EL (cell line): ENCODE measurements at places on chromosomes 1 and 21.
A peak's percentile ranks its signal among the peaks of the same experiment; 100 is the strongest.

DNA sequence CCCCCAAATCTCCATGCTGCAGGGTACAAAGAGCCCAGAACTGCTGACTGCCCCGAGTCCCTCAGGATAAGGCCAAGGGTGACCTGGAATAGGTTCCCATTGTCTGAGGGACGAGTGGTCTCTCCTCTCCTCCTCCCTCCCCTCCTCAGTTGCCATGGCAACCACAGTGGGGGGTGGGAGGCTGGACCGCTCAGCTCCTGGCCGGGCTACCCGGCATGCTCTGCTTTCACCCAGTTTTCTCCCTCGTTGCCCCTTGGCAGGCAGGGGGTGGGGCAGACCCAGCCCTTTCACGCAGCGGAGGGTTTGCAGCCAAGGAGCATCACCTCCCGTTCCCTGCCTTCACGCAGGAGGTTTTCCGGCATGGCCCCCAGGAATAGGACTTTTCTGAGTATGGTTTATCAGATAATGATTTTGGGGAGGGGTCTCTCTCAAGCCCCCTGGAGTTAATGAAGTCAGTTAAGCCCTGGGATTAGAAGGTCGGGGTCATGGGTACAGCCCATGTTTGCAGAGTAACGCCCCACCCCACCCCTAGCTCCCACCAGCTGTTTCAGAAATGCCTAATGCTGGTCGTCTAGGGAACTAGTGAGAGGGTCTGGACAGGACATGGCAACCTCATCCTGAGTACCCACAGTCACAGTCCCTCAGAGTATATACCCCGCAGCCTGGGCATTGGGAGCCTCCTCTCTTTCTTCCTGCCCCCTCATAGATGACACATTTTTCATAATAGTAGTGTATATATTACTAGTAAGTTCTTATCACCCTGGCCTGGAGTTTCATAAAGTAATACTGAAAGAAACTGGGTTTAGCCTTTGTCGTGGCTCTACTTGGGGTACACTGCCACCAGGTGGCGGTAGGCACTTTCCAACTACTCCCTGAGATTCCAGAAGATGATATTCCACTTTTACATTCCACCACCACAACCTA lies 20.7 kb downstream of the C1QB start:
- peak; percentile 62 for DNase-seq

GRCh38 chr1:235500971-235501540 lies 3.2 kb downstream of the B3GALNT2 start:
- DNase-seq = peak; percentile 47

- no peak for DNase-seq
These were observed 10.8 kb upstream of the TMEM52 start for GRCh38 chr1:1929639-1930545.

DNA sequence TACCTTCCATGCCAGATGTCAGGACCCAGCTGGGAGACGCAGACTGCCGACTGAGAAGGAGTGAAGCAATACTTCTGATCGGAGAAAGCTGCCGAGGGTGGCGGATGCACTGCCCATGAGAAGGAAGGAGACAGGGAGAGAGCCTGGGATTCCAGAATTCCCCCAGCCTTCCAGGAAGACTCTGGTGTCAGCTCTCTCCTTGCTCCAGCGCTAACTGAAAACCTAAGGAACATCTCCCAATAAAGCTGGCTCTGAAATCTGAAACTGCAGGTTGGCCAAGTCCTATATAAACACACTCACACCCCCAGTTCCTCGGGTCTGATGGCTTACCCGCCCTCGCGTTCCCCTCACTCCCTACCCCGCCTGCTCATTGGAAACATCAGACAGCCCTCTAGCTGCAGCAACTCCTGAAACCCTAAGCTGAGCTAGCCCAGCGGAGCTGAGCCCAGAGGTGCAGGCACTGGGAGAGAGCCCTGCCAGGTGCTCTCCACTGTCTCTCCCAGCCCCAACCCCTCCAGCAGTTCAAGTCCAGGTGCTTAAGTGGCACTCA lies 52.3 kb downstream of the PLEKHA6 start:
- peak; percentile 36 for DNase-seq

DNA sequence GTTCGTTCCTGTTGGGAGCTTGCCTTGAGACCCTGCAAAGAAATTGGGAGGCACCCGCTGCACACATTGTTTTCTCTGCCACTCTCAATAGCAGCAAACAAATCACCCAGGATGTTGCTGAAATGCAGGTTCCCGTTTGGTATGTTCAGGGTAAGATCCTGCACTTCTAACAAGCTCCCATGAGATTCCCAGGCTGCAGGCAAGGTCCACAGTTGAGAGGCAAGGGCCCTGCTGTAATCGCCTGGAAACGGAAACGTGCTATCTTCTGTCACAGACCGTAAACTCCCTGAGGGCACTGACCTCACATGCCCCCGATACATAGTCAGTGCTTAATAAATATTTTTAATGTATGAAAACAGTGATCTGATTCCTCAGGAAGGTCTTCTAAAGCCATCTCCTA lies 37.8 kb downstream of the XCL1 start:
- DNase-seq = no peak

DNA sequence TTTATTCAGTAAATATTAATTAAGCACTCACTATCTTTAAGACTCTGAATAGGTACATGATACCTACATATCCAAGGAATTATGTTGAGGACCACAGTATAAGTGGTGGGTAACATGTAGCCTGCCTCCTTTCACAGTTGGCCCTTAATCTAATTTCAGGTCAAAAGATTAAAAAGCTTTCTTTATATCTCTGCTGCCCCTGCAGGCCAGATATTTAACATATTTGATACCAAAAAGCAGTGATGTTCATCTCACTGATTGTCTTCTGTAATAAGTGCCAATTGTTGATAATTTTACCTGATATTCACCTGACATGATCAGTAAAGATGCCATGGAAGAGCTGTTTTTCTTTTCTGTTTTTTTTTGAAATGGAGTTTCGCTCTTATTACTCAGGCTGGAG lies 36.5 kb downstream of the RLF start:
- no peak for DNase-seq

- no peak for DNase-seq
These were observed 73.6 kb upstream of the TARDBP start for GRCh38 chr1:10938741-10939417.
